ENCODE measurements at places on chromosomes 2 and 18. TPM values are rescaled to one million over a fixed set of nuclear protein-coding genes. Genes with fewer than 3 reads are reported as not detected.

IL18R1 gene
- 3.5 TPM for total RNA-seq

VWA3B gene
- not detected for total RNA-seq

LBX2 gene
- total RNA-seq, result not detected

CNDP1 gene
- total RNA-seq, result not detected

DNA sequence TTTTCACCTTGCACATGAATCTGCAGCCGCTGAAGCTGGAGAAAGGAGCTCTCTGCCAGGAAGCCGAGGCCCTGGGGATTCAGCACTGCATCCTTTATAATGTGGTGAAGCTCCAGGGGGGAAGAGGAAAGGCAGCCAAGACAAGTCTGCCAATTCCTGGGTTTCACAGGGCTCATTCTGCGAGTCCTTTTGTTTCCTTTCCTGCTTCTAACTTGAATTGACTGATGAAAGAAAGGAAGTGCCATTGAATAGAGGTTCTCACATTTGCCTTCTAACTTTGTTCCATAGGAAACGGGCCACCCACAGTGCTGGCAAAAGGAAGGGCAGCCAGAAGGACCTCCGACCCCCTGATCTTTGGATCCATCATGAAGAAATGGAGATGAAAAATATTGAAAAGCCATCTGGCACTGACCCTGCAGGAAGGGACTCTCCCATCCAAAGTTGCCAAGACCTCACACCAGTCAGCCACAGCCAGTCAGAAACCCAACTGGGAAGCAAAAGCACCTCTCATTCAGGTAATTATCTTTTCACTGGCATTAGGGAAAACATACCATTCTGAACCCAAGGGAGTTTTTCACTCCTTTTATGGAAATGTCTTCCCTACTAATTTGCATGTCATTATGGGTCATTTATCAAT is 765.4 kb downstream of the MBD2 start:
- no peaks in the 10 kb centered on the region for H3K36me3 ChIP-seq
- H3K27me3 ChIP-seq, result no peaks in the 10 kb centered on the region
- H3K27ac ChIP-seq, result no peak overlapping the region
- H3K4me3 ChIP-seq, result no peak overlapping the region
- no peaks in the 10 kb centered on the region for H3K4me1 ChIP-seq
- DNase-seq, result peak; percentile 19

GRCh38 chr2:76793647-76794334 is 728.4 kb downstream of the LRRTM4 start:
- H3K36me3 ChIP-seq, result no peaks in the 10 kb centered on the region
- peaks cover 58% of the 10 kb centered on the region for H3K27me3 ChIP-seq
- no peaks in the 10 kb centered on the region for H3K4me1 ChIP-seq
- no peak overlapping the region for H3K27ac ChIP-seq
- no peak for DNase-seq
- no peak overlapping the region for H3K4me3 ChIP-seq

- H3K4me3 ChIP-seq, result no peak overlapping the region
- no peak for DNase-seq
- no peaks in the 10 kb centered on the region for H3K27me3 ChIP-seq
- no peak overlapping the region for H3K27ac ChIP-seq
- peaks cover 8% of the 10 kb centered on the region for H3K36me3 ChIP-seq
Observed at GRCh38 chr18:62832282-62832681, 116.9 kb downstream of the PHLPP1 start.

GRCh38 chr18:35106845-35107148 is 65.6 kb downstream of the MAPRE2 start:
- no peak for DNase-seq
- no peak overlapping the region for H3K27ac ChIP-seq
- H3K4me1 ChIP-seq, result no peaks in the 10 kb centered on the region
- H3K4me3 ChIP-seq, result no peak overlapping the region
- no peaks in the 10 kb centered on the region for H3K36me3 ChIP-seq

- H3K27ac ChIP-seq, result no peak overlapping the region
- DNase-seq, result peak; percentile 8
- H3K27me3 ChIP-seq, result no peaks in the 10 kb centered on the region
- H3K4me1 ChIP-seq, result peaks cover 38% of the 10 kb centered on the region
Observed at GRCh38 chr18:45962866-45963265, 4.3 kb downstream of the EPG5 start.

DNA sequence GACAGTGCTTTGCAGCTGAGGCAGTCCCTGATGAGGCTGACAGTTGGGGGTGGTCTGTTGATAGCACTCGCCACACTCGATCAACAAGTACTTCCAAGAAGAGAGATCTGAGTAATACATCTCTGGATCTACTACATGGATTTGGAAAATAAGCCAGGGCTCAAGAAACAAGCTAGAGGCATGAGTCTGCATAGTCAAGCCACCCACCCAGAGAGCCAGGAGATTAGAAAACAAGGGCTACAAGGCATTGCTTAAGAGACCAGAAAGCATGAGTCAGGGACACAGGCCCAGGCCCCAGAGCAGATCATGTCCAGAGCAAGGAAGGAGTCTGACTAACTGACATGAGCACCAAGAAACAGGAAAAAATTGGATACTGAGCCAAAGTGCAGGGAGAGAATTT is 196.9 kb upstream of the CWC22 start:
- peak; percentile 82 for DNase-seq
- H3K4me3 ChIP-seq, result no peak overlapping the region
- peaks cover 18% of the 10 kb centered on the region for H3K4me1 ChIP-seq
- no peaks in the 10 kb centered on the region for H3K36me3 ChIP-seq

DNA sequence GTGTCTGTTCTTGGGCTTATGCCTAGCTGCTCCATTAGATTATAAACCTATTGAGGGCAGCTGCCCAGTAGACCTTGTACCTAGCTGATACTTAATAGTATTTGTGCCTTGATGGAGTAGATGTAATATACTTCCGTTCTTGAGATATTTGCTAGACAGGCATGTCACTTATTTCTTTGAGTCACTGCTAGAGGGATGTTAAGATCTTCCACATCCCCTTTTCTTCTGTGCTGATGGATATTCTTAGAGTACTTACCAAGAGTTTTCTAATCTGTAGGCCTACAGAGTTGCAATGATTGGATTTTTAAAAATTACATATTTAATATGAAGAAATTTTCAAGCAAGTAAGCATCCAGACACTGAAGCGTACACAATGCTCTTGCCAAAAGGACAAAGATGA is 226.7 kb downstream of the TPGS2 start:
- no peak for DNase-seq
- H3K36me3 ChIP-seq, result no peaks in the 10 kb centered on the region
- H3K4me1 ChIP-seq, result no peaks in the 10 kb centered on the region
- no peak overlapping the region for H3K27ac ChIP-seq
- H3K4me3 ChIP-seq, result no peak overlapping the region

- no peaks in the 10 kb centered on the region for H3K4me1 ChIP-seq
- no peak overlapping the region for H3K27ac ChIP-seq
- no peaks in the 10 kb centered on the region for H3K27me3 ChIP-seq
- no peak for DNase-seq
- H3K36me3 ChIP-seq, result no peaks in the 10 kb centered on the region
- H3K4me3 ChIP-seq, result no peak overlapping the region
Observed at GRCh38 chr18:62372156-62372555, 47.0 kb downstream of the TNFRSF11A start.

DNA sequence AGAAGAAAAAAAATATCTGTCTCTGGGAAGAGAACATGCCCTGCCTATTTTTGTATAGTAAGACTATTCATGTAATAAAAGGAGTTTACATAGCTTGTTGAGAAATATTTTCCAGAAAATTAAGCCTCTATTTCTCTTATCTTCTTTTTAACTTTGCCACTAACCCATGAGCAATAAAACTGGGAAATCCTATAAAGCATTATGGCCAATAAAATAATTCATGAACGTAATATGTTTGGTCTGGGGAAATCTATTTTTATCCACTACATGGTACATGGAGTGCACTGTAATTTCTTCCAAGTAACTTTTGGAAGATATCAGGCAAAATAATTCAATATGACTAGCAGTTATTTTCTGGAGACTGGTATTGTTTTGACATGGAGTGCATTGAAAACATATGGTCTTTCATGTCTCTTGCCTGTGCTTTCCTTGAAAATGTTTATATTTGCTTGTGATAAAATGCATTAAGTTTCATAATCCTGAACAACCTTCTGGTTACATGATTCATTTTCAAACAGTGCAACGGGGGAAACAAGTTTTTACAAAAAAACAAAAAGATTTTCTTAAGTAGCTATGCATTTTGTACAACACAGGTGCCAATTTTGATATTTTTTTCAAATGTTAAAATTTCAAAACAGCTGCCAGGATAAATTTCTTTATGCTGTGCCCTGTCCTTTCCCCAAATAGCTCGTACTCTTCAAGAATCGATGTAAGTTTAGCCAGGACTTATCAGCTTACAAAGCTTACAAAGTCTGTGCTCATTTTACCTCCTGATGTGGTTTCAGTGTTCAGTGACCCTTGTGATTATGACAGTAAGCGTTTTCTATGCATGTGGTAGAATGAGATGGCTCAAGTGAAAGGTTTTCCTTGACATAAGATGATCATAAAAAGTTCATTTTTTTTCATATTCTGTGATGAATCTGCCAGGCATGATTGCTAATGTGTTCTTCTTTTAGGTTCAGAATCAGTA is 194.5 kb downstream of the UBE2E3 start:
- no peaks in the 10 kb centered on the region for H3K27me3 ChIP-seq
- no peak overlapping the region for H3K27ac ChIP-seq
- no peaks in the 10 kb centered on the region for H3K36me3 ChIP-seq

GRCh38 chr2:148416248-148416647 is 228.3 kb upstream of the EPC2 start:
- no peak overlapping the region for H3K4me3 ChIP-seq
- DNase-seq, result no peak
- H3K27me3 ChIP-seq, result no peaks in the 10 kb centered on the region

GRCh38 chr2:15645720-15646385 is 54.2 kb downstream of the DDX1 start:
- no peak overlapping the region for H3K4me3 ChIP-seq
- H3K27me3 ChIP-seq, result peaks cover 35% of the 10 kb centered on the region
- H3K27ac ChIP-seq, result no peak overlapping the region

DNA sequence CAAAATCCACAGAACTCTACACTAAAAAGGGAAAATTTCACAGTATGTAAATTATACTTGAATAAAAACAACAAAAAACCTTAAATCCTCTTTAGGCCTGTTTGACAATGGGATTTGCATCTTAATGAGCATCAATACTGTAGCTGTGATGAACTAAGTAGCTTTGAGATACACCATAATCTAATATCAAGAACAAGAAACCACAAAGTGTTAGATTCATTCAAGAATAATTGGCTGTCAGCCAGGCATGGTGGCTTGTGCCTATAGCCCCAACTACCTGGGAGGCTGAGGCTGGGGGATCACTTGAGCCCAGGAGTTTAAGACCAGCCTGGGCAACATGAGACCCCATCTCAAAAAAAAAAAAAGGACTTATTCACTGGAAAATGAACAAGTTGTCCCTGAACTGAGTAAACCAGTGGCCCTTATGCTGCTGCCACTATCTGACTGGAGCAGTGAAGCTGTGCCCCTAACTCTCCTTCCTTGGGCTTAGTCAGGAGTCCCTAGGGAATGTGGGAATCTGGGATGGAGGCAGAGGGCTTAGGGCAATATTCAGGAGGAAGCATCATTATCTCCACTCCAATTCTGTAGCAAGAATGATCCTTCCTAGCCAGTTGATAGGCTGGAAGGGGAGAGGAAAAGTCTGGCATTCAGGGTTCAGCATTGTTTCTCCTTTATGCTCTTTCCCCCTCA is 88.5 kb downstream of the PRKCE start:
- no peak for DNase-seq
- H3K27ac ChIP-seq, result no peak overlapping the region
- H3K36me3 ChIP-seq, result no peaks in the 10 kb centered on the region
- no peaks in the 10 kb centered on the region for H3K4me1 ChIP-seq
- H3K27me3 ChIP-seq, result no peaks in the 10 kb centered on the region

DNA sequence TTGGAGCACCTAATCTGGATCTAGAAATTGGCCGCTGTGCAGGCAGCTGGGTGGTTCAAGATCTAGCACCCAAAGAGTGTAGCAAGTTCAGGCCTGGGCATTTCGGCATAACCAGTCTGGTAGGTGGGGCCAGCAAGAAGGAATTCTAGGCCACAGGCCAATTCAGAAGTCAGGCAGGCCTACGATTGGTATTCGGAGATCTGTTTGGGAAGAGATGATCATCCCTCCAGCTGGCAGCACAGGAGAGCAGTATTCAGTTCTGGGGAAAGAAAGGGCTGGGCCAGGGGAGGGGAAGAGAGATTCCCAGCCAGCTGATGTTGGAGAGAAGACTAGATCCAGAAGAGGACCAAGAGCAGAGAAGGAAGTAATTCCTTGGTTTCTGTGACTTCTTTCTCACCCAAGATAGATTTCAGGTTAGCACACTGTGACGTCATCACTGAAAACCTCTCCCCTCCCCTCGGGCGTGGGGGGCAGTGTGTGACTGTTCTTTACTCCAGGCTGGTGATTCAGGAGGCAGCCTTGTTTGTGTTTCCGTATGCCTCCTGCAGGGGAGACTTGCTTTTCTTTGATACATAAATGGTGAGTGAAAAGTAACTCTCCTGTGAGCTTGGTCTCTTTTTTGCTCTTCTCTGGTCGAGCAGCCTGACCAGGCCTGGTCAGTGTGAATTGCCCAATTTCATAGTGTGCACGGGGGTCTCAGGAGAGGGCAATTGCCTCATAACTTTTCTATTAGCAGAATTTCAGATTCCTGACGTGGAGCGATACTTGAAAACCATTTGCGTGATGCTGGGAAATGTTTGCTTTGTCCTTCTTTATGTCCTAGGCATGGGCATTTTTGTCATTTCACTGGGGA is 61.1 kb downstream of the MEIS1 start:
- H3K27ac ChIP-seq, result peak overlapping the region; percentile 85
- peaks cover 50% of the 10 kb centered on the region for H3K4me1 ChIP-seq
- H3K4me3 ChIP-seq, result peak overlapping the region; percentile 62
- no peaks in the 10 kb centered on the region for H3K36me3 ChIP-seq
- peak; percentile 95 for DNase-seq

DNA sequence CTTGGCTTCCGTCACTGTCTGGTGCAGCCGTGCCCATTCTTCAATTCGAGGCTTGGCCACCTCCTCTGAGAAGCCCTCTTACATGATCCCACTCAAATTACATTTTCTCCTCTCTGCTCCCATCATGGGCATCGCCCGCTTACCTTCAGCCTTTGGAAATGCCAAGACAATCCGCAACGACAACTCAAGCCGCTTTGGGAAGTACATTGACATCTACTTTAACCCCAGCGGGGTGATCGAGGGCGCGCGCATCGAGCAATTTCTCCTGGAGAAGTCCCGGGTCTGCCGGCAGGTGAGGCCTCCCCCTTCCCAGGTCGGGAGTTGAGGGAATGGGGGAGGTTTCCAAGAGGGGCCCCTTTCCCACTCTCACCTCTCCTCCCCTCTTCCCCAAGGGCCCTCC is 38.3 kb downstream of the MYO7B start:
- H3K27me3 ChIP-seq, result no peaks in the 10 kb centered on the region
- no peak for DNase-seq
- no peak overlapping the region for H3K4me3 ChIP-seq
- peaks cover 25% of the 10 kb centered on the region for H3K4me1 ChIP-seq
- no peak overlapping the region for H3K27ac ChIP-seq

- no peaks in the 10 kb centered on the region for H3K36me3 ChIP-seq
- peaks cover 11% of the 10 kb centered on the region for H3K4me1 ChIP-seq
- no peak overlapping the region for H3K27ac ChIP-seq
- no peak overlapping the region for H3K4me3 ChIP-seq
Observed at GRCh38 chr18:55866886-55867285, 278.9 kb upstream of the TCF4 start.

Data from MCF 10A (cell line).